ENCODE measurements at places on chromosomes 5 and 9.
A peak's percentile ranks its signal among the peaks of the same experiment; 100 is the strongest.

DNA sequence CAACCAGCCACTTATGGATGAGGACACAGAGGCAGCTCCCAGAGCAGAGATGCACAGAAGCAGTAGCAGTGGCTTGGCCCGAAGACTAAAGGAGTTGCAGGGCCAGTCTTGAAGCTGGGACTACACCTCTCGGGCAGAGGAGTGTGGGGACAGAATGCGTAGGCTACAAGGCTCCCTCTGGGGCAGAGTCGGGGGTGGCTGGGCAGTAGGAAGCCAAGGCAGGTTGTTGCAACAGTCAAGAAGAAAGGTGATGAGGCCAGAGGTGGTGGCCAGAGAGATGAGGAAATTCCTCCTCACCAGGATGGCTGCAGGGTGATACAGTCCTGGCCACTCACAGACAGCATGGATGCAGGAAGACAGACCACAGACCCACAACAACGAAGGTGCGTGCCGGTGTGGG is 4.9 kb upstream of the N4BP3 start:
- DNase-seq = no peak

DNA sequence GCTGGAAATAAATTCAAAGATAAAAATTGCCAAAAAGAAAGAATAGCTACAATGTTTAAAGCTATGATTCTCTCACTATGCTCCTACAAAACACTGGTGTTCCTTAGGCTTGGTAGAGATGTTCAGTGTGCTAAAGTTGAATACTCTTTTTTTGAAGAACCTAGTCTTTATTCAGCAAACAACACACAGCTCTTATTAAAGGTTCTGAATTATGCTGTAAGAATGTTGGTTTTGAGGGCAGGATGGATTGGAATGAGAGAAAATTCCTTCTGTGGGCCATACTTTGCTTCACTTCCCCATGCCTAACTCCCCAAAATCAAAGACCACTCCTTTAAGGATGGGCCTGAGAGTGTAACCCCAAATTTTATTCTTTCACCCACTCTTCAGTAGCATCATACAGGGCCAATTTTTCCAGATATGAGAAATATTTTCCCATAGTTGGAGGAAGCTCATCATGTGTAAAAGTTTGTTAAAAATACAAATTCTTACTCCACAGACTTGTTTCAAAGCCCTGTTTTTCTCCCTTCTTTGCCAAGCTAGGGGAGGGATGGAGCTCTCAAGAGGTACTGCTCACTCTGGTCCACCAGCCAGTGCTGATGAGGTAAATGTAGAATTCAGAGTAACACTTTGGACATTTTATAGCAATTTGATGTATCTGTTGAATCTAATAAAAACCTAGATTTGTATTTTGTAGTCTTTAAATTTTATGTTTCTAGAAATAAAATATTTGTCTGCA is 99.3 kb downstream of the GDNF start:
- DNase-seq = no peak

- no peak for DNase-seq
These were observed 84.6 kb downstream of the CEMIP2 start for GRCh38 chr9:71683598-71684235.

GRCh38 chr5:112594095-112594850 is 143.4 kb upstream of the APC start:
- peak; percentile 15 for DNase-seq

GRCh38 chr5:98069876-98070512 is 703.5 kb upstream of the RGMB start:
- DNase-seq = no peak

DNA sequence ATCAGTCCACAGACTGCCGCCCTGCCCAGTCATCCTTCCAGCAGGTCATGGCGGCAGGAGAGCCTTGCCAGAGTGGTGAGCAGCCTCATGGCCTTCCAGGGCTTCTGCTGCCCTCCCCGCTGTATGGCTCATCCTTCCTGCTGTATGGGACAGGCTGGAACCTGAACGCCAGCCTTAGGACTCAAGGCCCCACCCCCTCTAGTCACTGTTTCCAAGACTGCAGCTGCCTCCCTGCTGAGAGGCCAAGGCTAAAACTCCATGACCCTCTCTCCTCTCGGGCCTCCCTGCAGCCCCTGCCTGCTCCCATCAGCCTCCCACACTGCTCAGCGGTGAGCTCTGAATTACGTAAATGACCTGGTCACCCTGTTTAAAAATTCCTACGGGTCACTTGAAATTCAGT is 227.5 kb downstream of the AGTPBP1 start:
- no peak for DNase-seq

DNA sequence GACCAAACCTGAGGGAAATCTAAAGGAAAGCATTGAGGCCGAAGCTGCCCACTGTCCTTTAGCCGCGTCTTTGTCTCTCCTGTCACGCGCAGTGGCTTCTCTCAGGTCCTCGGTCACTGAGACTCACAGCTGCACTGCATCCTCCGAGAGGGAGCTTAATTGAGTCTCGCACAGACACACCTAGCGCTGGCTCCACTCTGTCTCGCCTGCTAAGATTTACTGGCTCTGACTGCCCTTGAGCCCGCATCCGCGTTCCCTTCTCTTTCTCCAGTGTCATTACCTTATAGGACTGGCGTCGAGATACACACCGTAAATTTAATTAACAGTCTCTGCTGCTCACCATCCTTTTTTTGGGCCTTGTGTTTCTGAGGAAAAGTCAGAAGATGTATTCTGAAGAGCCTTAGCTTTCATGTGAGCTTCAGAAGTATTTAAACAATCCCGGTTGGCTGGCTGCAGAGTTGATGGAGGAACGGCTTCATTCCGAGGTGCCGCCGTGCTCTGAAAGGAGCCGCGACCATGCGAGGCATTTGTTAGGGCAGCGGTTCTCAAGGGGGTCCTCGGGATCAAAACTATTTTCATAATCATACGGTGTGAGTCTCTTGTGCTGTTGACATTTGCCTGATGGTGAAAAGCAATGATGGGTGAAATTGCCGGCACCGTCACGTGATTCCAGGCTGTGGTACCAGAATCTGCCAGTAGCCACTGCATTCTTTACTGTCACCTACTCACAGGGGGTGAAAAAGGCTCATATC is 58.3 kb downstream of the GPR107 start:
- DNase-seq = no peak

- DNase-seq = no peak
These were observed 201.1 kb upstream of the GLRA1 start for GRCh38 chr5:152125661-152126205.

DNA sequence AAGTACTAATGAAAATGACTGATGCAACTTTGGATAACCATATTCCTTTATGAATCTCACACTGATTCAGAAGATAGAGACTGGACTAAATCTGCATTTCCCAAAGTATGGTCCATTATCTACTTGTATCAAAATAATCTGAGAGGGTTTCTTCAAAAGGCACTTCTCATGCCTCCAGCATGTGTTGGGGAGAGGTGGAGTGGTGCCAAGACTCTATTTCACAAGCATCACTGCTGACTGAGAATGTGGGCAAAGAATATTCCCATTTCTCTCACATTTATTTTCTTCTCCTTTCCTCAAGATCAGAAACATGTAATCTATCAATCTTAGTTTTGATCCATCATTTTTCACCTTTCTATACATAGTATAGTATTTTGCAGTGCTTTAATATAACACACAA is 135.4 kb downstream of the GABRB2 start:
- DNase-seq = no peak

- no peak for DNase-seq
These were observed 101.6 kb upstream of the SSBP2 start for GRCh38 chr5:81852291-81853029.

- DNase-seq = no peak
These were observed 26.0 kb upstream of the NKD2 start for GRCh38 chr5:982377-983237.

DNA sequence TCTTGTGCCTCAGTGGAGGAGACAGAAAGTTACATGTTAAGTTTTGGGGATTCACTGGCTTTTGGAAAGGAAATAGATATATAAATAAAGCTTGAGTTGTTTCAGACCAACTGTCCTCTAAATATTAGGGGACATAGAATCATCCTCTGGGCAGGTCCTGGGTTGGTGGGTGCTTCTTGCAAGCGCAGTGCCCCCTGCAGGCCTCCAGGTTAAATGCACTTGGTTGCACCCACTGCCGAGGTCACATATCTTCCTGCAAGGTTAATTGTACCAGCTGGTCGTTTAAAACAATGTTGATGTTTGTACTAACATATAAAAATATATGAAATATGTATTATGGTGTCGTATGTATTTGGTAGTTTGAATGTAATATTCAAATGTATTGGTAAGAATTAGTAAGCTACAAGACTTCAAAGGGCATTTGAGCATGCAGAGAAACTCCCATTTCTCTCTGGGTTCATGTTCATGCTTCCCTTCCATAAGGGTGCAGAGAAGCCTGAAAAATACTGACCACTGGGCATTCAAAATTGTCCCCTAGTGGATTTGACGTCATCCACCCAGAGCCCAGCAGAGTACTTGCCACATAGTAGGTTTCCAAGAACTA is 87.0 kb downstream of the ZNF618 start:
- no peak for DNase-seq

DNA sequence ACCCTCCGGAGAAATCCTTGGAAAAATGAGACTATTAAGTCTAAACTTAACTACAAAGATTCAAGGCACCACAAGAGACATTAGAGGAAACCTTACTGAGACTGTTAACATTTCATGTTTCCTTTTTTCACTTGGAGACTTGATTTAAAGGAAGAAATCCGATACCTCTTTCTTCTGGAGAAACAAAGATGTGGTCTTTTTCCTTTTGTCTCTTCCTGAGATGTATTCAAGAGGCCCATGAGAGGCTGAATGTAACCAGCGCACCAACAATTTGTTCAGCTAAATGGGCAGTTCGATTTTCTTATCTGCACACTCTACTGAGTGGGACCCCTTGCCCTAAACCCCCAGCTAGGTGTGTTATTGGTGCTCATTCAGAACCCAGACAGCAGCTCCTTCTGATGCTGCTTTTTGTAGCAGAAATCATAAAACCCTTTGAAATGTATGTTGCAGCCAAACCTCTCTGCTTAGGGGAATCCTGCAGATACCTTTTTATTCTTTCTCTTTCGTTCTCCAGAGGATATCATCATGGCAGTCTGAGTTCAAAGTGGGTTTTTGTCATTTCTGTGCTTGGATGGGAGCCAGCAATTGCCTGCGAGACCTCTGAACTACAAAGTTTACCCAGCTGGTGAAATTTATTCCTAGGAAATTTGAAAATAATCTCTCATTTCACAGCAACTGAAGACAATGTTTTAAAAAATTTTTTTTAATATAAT is 41.9 kb upstream of the ACTBL2 start:
- DNase-seq = no peak

DNA sequence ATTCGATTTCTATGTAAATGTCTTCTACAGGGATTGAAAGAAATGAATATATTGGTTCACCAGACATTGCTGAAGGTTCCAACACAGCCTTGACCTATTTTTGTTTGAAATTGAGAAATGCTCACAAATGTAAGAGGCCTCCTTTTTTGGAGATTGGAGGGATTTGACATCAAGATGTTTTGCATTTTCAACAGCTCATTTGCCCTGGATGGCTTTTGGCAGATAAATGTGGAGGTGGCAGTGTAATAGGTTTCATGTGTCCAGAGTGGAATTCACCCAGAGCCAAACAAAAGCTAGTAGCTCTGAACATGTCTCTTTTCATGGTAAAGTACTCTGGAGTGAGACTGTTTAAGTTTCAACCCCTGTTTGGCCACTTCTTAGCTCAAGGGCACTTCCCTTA is 77.3 kb downstream of the PALM2AKAP2 start:
- DNase-seq = no peak

GRCh38 chr5:61878471-61878870 is 427.5 kb upstream of the KIF2A start:
- no peak for DNase-seq

DNA sequence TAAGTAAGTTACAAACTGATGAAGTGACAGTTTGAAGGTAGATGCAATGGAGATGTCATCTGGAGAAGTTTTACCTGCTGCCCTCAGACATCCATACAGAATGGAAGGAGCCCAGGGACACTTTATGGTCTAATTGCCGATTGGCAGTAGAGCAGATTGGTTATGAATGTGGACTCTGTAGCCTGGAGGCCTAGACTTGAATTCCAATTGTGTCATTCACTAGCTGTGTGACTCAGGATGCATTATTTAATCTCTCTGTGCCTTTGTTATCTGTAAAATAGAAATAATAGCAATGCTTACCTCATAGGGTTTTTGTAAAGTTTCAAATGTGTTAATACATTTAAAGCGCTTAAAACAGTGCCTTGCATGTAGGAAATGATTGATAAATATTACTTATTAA is 5.2 kb upstream of the TCERG1 start:
- DNase-seq = no peak

DNA sequence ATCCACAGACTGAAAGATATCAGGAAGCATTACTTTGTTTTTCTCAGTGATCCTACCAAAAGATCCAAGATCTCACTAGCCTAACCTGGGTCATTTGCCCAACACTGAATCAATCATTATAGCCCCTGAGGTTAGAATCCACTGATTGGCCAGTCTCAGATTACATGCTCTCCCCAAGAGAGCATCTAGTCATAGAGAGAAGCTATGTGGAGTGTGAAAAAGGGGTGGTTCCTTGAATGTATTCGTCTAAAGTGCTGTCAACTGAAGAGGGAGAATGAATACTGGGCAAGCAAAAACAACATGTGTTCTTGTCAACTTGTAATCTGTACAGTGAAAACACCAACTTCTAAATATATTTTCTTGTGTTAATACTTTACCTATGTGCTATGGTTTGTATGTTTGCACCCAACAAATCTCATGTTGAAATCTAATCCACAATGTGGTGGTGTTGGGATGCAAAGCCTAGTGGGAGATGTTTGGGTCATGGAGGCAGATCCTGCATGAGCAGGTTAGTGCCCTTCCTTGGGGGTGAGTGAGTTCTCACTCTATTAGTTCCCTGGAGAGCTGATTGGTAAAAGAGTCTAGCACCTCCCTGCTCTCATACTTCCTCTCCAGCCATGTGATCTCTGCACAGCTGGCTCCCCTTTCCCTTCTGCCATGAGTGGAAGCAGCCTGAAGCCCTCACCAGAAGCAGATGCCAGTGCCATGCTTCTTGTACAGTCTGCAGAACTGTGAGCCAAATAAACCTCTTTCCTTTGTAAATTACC is 60.3 kb upstream of the PJA2 start:
- no peak for DNase-seq

DNA sequence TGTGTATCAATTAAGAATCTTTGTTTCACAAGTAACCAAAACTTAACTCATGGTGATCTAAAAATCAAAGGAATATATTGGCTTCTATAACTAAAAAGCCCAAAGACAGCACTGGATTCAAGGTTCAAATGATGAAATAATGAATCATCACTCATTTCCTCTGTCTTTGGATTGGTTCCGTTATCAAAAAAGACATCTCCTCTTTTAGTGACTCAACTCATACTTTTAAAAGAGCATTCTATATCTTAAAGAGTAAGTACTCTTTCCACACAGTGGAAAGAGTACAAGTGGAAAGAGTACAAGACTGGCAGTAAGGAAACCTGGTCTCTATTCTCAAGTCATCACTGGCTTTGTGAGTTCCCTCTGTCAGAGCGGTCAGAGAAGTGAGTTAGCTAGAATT is 141.4 kb upstream of the NMUR2 start:
- DNase-seq = no peak

- DNase-seq = no peak
These were observed 127.2 kb upstream of the LARP1 start for GRCh38 chr5:154627698-154628678.
